ENCODE measurements at places on chromosomes 16 and 17. TPM values are rescaled to one million over a fixed set of nuclear protein-coding genes. Genes with fewer than 3 reads are reported as not detected.

DNA sequence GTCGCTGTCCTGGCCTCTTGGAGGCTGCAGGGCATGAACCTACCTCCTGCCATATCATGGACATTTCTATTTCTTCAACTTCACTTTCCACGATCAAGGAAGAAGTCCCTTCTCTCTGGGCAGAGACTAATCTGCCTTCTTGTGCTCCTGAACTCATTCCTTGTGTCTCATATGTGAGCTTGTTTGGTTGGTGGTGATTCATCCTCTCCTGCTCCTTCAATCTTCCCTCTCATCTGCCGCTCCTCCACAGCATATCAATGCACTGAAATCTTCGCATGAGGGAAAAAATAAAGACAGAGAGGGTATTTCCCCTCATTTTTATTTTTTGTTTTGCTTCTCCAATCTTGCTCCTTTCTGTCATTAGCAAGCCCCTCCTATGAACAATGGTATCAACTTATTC lies 571.7 kb upstream of the GOT2 start:
- H3K4me3 ChIP-seq: no peak overlapping the region
- no peaks in the 10 kb centered on the region for H3K27me3 ChIP-seq
- H3K27ac ChIP-seq: no peak overlapping the region
- no peaks in the 10 kb centered on the region for H3K36me3 ChIP-seq
- DNase-seq: no peak
- H3K4me1 ChIP-seq: no peaks in the 10 kb centered on the region

- H3K4me1 ChIP-seq: no peaks in the 10 kb centered on the region
- no peak overlapping the region for H3K27ac ChIP-seq
- no peak for DNase-seq
- H3K4me3 ChIP-seq: no peak overlapping the region
- no peaks in the 10 kb centered on the region for H3K27me3 ChIP-seq
Observed at GRCh38 chr17:34378664-34379101, 15.7 kb upstream of the CCL1 start.

GRCh38 chr16:26464576-26465266 lies 602.0 kb upstream of the C16orf82 start:
- no peak for DNase-seq
- H3K4me3 ChIP-seq: no peak overlapping the region
- H3K36me3 ChIP-seq: no peaks in the 10 kb centered on the region
- H3K27me3 ChIP-seq: no peaks in the 10 kb centered on the region
- no peaks in the 10 kb centered on the region for H3K4me1 ChIP-seq

- no peak overlapping the region for H3K27ac ChIP-seq
- H3K36me3 ChIP-seq: no peaks in the 10 kb centered on the region
- peaks cover 10% of the 10 kb centered on the region for H3K4me1 ChIP-seq
- no peak for DNase-seq
- H3K27me3 ChIP-seq: no peaks in the 10 kb centered on the region
Observed at GRCh38 chr17:57289613-57290012, 33.3 kb downstream of the MSI2 start.

- H3K27me3 ChIP-seq: no peaks in the 10 kb centered on the region
- no peak for DNase-seq
- H3K27ac ChIP-seq: no peak overlapping the region
Observed at GRCh38 chr17:60167065-60167741, 17.4 kb downstream of the CA4 start.

GRCh38 chr16:67000384-67001351 lies 12.3 kb downstream of the CES4A start:
- peak overlapping the region; percentile 55 for H3K27ac ChIP-seq
- peak overlapping the region; percentile 56 for H3K4me3 ChIP-seq
- no peaks in the 10 kb centered on the region for H3K27me3 ChIP-seq
- H3K36me3 ChIP-seq: no peaks in the 10 kb centered on the region
- no peak for DNase-seq

- H3K4me1 ChIP-seq: peaks cover 13% of the 10 kb centered on the region
- no peaks in the 10 kb centered on the region for H3K27me3 ChIP-seq
- no peaks in the 10 kb centered on the region for H3K36me3 ChIP-seq
- H3K27ac ChIP-seq: no peak overlapping the region
Observed at GRCh38 chr17:81161972-81162371, 3.3 kb upstream of the PVALEF start.

- no peak for DNase-seq
- no peaks in the 10 kb centered on the region for H3K27me3 ChIP-seq
- no peaks in the 10 kb centered on the region for H3K36me3 ChIP-seq
Observed at GRCh38 chr16:79287424-79287917, 313.1 kb downstream of the MAF start.

- H3K4me1 ChIP-seq: peaks cover 9% of the 10 kb centered on the region
- H3K4me3 ChIP-seq: no peak overlapping the region
- no peaks in the 10 kb centered on the region for H3K36me3 ChIP-seq
- H3K27me3 ChIP-seq: no peaks in the 10 kb centered on the region
- DNase-seq: no peak
Observed at GRCh38 chr16:75079346-75079926, 37.1 kb downstream of the LDHD start.

- no peak for DNase-seq
- H3K27ac ChIP-seq: no peak overlapping the region
- no peaks in the 10 kb centered on the region for H3K27me3 ChIP-seq
- H3K4me1 ChIP-seq: no peaks in the 10 kb centered on the region
- H3K36me3 ChIP-seq: peaks cover 92% of the 10 kb centered on the region
Observed at GRCh38 chr16:70257391-70257790, 5.7 kb upstream of the EXOSC6 start.

DNA sequence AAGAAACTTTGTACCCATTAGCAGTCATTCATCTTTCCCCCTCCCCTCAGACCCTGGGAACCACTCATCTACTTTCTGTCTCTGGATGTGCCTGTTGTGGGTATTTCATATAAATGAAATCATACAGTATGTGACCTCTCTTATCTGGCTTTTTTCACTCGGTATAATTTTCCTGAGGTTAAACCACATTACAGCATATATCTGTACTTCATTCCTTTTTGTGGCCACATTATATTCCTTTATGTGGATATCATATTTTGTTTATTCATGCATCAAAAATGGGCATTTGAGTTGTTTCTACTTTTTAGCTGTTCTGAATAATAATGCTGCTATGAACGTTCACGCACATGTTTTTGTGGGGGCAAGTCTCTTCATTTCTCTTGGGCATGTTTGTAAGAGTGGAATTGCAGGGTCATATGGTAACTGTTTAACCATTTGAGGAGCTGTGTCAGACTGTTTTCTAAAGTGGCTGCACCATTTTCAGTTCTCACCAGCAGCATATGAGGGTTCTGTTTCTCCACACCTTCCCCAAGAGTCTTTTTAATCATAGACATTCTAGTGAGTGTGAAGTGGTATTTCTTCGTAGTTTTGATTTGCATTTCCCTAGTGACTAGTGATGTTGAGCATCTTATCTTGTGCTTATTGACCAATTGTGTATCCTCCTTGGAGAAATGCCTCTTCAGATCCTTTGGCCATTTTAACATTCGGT lies 3.8 kb downstream of the SNX29 start:
- no peak overlapping the region for H3K27ac ChIP-seq
- peaks cover 31% of the 10 kb centered on the region for H3K4me1 ChIP-seq
- DNase-seq: no peak
- no peak overlapping the region for H3K4me3 ChIP-seq
- no peaks in the 10 kb centered on the region for H3K27me3 ChIP-seq

The OR1G1 gene
- total RNA-seq: not detected

The ZP2 gene
- total RNA-seq: not detected

The SLC39A11 gene
- 22.6 TPM for total RNA-seq

The KRT33A gene
- 1.5 TPM for total RNA-seq

The NXN gene
- total RNA-seq: 51.6 TPM

The SLC22A31 gene
- not detected for total RNA-seq

The CACNG3 gene
- total RNA-seq: not detected

The MPP3 gene
- 30.2 TPM for total RNA-seq

The PRCD gene
- total RNA-seq: 21.4 TPM

All from vagina (tissue), 2 donors.